ENCODE measurements at places on chromosomes 2 and 18.

DNA sequence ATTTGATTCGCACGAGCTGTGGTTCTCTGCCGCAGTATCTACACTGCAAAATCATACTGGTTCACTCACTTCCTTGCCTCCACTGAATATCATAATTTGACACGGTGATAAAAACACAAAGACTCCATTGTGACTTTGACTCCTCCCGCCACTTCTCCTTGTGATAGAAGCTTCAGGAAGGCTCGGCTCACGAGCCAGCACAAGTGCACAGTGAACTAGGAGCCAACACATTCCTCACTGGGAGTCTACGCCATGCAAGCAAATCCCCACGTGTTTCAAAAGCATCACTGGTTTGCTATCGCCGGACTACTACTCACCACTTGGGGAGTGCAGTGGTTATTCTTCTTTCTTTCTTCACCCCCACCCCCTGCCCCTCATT is 293.3 kb upstream of the PARD3B start:
- DNase-seq = no peak

GRCh38 chr2:144595686-144596072 is 75.8 kb upstream of the ZEB2 start:
- no peak for DNase-seq

- DNase-seq = no peak
Measured at GRCh38 chr2:240775905-240776304, 44.1 kb downstream of the KIF1A start.

DNA sequence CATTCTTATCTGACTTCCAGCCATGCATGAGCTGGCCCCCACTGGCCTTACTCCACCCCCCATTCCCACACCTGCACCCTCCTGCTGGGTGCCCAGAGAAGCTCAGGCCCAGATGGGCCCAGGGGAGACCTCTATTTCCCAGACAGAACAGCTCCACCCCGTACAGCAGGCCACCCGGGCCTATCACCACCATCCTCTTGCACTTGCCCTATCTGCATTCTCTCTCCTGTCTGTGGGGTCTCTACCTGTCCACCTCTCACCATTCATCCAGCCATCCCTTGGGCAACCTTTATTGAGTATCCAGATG is 25.3 kb upstream of the TNS1 start:
- no peak for DNase-seq

- DNase-seq = no peak
Measured at GRCh38 chr2:161384864-161385263, 31.2 kb upstream of the TBR1 start.

DNA sequence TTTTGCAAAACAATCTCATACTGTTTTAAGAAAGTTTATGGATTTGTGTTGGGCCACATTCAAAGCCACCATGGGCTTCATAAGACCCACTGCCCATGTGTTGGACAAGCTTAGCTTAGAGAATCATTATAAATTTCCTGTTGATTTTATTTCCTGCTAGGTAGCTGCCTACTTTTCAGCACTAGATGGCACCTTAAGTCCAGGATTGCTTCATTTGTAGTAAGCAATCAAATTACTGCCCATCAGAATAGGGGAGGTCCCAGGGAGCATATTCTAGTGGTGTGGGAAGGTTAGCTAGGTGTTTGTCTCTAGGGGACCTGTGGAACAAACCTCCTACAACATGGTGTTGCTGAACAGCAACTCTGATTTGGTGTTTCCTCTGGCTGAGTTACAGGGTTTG is 11.0 kb upstream of the DCDC2C start:
- peak; percentile 8 for DNase-seq

DNA sequence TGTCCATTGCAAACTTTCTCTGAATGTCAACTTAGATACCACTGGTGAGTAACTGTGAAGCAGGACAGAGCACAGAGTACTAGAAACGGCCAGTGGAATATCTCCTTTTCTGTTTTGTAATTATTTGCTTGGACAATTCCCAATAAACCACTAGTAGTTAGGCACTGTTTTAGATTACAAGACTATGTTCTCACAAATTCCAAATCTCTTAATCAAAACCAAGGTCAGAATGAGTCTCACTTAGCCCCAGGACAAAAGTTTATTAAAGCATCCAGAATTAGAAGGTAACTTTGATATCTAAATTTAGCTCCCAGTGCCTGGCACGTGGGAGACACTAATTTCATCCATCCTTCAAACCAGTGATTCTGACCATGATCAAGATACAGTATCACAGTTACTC is 89.0 kb downstream of the ZNF521 start:
- DNase-seq = peak; percentile 59

DNA sequence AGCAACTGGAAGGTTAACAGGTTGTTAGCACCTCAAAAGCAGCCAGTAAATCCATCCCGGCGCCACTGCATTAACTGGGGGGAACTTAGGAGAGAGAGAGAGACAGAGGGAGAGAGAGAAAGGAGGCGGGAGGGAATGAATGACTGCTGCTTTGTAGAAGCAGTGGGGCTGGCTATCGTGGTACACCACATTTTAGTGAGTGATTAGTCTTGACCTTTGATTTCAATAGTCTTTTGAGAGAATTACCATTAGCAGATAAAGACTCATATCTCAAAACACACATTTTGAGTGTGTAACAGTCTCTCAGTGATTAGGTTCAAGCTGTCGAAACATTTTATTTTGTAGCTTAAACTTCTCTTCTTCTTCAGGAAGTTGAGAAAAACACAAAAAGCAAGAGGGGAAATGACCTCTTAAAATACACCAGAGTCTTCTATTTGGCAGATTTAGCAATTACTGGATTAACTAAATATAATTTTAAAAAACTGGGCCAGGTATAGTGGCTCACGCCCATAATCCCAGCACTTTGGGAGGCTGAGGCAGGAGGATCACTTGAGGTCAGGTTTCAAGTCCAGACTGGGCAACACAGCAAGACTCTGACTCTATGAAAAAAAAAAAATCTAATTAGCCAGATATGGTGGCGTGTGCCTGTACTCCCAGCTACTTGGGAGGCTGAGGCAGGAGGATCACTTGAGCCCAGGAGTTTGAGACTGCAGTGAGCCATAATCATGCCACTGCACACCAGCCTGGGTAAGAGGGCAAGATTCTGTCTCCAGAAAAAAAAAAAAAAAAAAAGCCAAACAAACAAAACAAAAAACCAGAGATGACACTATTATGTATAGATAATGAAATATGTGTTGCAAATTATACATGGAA is 22.0 kb upstream of the PNO1 start:
- no peak for DNase-seq

DNA sequence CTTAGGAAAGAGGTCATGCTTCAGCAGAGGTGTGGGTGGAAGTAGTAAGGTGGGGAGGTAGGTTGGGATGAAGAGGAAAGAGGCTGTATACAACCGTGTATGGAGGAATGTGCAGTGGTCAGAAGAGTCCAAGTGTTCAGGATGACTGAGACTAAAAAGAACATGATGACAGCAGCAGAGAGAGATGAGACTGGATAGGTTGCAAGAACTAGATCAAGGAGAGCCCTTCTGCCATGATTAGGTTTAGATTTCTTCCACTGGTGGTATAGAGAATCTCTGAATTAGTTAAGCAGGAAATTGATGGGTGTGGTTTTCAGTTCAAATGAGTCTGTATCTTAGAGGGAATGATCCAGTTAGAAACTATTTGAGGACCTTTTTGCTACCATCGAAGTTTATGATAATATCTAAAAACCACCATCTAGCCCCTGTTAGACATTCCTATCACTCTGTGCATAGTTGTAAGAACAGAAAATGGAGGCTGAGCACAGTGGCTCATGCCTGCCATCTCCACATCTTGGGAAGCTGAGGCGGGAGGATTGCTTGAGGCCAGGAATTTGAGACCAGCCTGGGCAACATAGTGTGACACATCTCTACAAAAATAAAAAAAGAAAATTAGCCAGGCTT is 221.0 kb downstream of the LTBP1 start:
- DNase-seq = peak; percentile 32

- peak; percentile 46 for DNase-seq
Measured at GRCh38 chr2:201886504-201886903, 80.2 kb downstream of the CDK15 start.

DNA sequence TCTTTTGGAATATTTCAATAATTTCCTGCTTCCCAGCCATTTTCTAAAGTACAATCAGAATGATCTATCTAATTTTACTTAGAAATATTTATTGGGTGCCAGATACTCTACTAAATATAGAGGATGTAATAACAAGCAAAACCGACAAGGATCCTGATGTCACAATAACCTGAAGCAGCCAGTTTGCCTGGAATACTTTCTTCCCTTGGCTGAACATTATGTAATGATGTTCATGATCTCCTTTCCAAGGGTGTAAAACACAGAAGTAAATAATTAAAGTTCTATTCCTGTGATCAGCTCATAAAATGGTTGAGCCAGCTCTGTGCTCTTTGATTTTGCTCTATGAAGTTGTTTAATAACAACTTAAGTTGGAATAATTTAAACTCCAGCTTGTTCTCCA is 2.6 kb upstream of the MRPL19 start:
- DNase-seq = no peak

GRCh38 chr2:185456517-185456916 is 282.1 kb upstream of the FSIP2 start:
- peak; percentile 84 for DNase-seq

DNA sequence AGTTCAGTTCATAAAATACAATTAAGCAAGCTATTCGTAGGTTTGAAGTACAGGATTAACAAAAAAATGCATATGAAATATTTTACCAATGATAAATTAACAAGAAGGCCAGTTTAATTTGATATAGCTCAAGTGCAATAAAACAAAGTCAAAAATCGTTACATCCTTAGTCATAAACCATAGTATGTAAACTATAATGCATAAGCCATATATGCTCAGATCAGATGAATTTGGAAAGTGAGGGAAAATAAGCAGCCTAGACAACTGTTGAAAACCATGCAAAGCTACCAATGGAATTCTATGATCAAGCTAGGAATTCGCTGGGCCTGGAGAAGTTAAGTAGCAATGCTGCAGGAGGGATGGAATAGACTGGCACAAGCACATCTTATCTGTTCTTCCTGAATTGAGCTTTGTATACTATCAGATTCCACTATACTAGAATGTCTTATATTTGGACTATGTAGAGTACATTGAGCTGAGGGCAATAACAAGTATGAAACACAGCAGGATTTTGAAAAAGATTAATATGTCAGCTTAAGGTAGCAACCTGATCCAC is 682.0 kb downstream of the IRS1 start:
- peak; percentile 88 for DNase-seq

DNA sequence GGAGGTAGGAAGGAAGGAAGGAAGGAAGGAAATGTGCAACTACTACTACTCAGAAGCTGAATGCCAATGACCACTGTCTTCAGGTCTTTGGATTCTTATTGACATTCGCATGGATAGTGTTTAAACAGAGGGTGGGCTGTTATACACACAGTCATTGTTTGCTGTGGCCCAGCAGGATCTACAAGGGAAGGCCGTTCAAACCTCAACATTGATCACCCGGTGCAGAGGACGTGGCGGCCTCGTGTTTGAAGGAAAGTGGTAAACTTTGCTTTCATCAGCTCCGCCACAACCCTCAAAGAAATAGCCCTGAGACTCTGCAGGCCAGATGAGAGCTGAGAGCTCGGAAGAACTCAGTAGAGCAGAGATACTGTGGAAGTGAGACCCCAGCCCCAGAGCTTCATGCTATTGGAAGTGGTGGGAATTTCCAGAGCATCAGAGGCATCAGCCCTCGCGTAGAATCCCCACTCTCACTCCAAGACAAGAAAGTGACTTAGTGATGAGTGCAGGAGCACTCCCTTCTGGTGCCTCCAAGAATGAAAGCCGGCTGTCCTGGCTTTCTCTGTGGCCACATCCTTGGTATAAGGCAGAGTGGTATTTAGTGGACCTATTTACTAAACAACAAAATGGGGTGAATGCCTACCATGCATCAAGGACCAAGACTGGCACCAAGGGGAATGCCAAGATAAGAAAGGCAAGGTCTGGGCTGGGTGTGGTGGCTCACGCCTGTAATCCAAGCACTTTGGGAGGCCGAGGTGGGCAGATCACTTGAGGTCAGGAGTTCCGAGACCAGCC is 10.1 kb upstream of the ROCK2 start:
- DNase-seq = no peak

GRCh38 chr2:169200756-169201155 is 131.4 kb downstream of the DHRS9 start:
- DNase-seq = no peak

- peak; percentile 18 for DNase-seq
Measured at GRCh38 chr18:3329872-3330271, 67.9 kb downstream of the MYL12B start.

- DNase-seq = no peak
Measured at GRCh38 chr2:69888451-69888850, 5.3 kb upstream of the SNRNP27 start.

DNA sequence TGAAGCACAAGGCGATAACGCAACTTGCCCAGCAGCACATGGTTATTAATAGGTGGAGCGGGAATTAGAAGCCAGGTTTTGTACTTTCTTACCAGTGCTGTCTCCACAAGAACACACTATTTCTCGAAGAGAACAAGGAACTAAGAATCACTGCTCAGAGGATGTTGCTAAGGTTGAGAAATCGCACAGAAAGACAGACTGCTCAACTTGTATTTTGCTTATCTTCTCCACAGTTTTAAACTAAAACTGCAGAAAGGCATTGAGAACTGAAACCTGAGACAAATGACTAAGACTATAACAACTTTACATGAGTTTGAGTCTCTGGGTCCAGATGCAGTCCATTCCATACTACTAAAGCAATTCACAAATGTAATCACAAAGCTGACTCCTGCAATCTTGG is 6.2 kb downstream of the PRKD3 start:
- peak; percentile 75 for DNase-seq

DNA sequence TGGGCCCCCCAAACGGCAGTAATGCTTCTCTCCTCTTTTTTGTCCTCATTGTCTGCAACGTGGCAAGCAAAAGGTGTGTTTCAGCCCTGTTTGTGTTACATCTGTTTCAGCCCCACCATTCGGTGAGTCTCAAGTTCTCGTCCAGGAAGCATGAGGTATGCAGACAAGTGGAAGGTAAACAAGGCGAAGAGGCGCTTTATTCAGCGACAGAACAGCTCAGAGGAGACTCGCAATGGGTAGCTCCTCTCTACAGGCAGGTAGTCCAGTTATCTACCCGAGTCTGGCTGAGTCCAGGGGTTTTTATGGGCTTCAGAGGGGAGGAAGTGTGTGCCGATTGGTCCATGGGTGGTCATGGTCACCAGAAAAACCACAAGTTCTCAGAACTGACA is 733.4 kb upstream of the CDH7 start:
- no peak for DNase-seq

GRCh38 chr18:10495936-10496335 is 29.9 kb upstream of the NAPG start:
- DNase-seq = peak; percentile 17

DNA sequence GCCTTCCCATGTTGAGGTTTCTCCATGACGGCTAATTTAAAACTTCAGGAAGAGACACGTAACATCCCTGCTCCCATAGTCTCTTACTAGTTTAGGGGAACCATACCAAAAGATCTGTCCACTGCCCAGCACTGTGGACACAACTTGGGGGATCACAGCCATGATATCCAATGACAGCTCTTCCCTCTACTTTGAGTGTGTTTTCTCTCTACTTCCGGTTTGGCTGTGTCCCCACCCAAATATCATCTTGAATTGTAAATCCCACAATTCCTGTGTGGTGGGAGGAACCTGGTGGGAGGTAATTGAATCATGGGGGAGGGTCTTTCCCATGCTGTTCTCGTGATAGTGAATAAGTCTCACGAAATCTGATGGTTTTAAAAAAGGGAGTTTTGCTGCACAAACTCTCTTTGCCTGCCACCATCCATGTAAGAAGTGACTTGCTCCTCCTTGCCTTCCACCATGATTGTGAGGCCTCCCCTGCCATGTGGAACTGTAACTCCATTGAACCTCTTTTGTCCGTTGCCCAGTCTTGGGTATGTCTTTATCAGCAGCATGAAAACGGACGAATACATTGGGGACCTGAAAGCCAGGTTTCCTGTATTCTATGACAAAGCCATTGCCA is 1.6 kb upstream of the MGAT4A start:
- no peak for DNase-seq
